Fibroblast of skin of right quadriceps (primary cell): ENCODE measurements at places on chromosomes 13 and 19.
A peak's percentile ranks its signal among the peaks of the same experiment; 100 is the strongest.

DNA sequence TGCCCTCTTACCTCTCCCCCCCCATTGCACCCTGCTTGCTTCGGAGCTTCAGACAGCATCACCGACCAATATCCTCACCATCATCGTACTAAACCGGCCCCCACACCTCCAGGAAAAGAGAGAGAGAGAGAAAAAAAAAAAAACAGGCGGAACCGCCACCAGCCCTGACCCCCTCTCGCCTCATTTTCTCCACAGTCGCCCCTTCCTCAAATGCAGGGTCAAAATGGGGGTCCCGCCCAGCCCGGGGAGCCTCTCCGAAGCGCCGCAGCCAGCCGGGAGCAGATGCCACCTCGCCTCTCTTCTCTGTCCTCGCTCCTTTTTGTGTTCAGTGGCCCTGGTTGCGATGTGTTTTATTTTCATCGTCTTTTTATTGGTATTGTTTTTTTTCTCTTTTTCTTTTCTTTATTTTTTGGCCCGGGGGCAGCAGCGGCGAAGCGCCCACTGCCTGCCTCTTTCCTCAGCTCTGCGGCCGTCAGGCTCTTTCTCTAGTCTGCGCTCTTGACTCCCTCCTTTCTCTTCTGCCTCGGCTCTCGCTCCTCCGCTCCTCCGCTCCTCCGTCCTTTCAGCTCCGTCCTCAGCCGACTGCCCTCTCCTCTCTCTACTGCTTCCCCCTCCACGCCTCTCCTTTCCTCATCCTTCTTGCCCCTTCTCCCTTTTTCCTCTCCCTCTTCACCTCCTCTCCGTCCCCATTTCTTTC is 41.4 kb downstream of the DEDD2 start:
- DNase-seq, result peak; percentile 13

GRCh38 chr19:20197747-20198146 is 30.7 kb downstream of the ZNF486 start:
- no peak for DNase-seq

- DNase-seq, result no peak
Observed at GRCh38 chr19:28402701-28403290, 810.2 kb downstream of the UQCRFS1 start.

GRCh38 chr13:106418556-106418955 is 116.9 kb downstream of the EFNB2 start:
- peak; percentile 97 for DNase-seq

DNA sequence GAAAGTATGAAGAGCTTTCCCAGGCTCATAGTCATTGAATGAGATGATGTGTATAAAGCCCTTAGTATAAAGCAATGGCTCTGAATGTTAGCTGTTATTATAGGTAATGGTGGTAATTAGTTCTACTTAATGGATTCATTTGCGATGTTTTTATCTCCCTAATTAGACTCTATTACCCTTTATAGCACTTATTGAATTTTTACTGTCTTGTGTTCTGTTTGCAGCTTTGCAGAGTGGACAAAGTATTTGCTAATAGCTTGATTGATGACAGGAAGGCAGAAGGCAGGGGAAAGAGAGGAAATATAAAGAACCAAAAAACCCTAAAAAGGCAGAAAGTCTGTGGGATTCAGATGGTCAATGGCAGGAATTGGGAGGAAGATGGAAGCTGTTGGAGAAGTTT is 524.4 kb upstream of the SPRY2 start:
- DNase-seq, result no peak

DNA sequence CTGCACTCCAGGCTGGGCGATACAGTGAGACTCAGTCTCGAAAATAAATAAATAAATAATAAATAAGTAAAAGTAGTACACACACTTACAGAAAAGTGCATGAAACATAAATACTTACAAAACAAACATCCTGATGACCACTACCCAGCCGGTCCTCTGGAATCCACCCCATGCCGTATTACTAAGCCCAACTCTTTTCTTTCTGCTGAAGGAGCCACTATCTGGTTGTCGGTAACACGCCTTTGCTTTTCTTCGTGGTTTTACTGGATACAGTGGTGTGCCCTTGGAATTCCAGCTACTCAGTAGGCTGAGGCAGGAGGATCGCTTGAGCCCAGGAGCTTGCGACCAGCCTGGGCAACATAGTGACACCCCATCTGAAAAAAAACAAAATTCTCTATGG is 39.4 kb downstream of the CELF5 start:
- no peak for DNase-seq
